Right lung (tissue), 10 donors: ENCODE measurements at places on chromosomes 2 and 18.

DNA sequence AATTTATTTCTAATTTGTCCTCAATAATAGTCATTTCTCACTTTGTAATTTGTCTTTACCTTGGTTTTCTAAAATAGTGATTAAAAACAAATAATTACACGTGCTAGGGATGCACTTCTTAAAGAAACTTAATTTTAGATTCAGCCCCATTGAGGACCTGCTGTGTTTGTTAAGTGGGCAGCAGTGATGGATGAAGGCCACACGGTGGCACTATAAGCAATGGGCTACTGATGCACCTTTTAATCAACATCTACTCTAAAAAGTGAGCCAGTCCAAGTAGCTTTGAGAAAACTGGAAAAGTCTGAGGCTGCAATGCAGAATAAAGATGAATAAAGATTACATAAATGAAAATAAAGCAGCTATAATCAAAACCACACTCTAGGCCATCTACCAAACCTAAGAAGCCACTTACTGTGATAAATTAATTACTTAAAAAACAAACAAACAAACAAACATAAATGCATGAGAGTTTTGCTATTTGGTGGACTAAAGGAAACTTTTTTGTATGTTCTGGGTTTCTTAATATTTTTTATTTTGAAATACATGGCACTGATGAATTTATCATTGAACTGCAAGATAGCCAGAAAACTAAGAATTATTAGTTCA, 89.3 kb downstream of the PDE11A start:
- no peak for DNase-seq

DNA sequence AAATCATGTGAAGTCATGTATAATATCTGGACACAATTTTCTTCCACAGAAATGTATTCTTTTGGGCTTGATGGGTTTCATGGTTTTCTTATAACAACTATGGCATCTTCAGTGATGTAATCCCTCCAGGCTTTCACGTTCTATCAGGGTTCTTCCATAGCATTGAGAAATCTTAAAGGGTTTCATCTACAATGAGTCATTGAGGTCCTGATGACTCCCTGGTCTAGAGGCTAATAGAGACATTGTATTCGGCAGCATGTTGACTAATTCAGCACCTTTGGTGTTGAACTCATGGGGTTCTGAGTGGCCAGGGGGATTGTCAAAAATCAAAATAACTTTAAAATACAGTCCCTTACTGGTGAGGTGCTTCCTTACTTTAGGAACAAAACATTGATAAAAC, 614.0 kb upstream of the CRIM1 start:
- DNase-seq, result no peak

GRCh38 chr2:226487573-226487972, 312.0 kb downstream of the IRS1 start:
- no peak for DNase-seq

GRCh38 chr2:153230977-153231376, 247.6 kb downstream of the RPRM start:
- DNase-seq, result no peak

GRCh38 chr2:177723235-177723634, 330.7 kb downstream of the AGPS start:
- DNase-seq, result no peak

DNA sequence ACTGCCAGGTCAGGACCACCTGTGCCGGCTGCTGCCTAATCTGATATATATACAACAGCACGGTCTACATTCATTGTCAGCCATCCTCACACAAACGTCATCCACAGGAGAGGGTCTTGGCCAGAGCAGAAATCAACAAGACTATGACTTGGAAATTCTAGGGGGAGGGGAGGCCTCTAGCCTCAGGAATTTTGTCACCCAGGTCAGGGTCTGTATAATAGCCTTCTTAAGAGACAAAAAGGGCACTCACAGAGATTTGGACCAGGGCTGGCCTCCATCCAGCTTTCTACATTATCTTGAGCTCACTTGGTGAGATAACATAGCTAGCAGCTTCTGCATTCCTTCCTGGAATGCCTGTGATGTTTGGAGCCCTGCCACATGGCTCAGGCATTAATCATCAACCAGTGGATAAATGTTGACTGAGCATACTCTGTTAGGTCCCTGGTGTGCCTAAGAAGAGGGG, 50.4 kb upstream of the CTIF start:
- DNase-seq, result peak; percentile 52

- DNase-seq, result no peak
Measured at GRCh38 chr2:60412620-60413019, 140.8 kb downstream of the BCL11A start.

DNA sequence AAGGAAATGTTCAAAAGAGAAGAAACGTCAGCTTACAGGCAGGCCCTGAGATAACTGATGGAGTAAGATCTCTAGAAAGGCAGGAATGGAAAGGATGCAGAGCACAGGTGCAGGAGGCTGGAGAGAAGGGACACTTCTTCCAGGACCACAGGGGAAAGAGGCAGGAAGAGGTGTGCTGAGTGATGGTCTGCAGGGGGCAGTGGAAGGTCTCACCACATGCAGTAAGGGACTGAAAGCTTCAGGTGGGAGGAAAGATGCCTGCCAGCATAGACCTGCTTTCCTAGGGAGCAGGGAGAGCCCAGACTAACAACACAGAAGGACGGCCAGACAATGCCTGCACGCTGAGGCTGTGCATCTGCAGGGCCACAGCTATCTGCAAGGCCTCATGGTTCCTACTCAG, 156.8 kb downstream of the L3MBTL4 start:
- no peak for DNase-seq

DNA sequence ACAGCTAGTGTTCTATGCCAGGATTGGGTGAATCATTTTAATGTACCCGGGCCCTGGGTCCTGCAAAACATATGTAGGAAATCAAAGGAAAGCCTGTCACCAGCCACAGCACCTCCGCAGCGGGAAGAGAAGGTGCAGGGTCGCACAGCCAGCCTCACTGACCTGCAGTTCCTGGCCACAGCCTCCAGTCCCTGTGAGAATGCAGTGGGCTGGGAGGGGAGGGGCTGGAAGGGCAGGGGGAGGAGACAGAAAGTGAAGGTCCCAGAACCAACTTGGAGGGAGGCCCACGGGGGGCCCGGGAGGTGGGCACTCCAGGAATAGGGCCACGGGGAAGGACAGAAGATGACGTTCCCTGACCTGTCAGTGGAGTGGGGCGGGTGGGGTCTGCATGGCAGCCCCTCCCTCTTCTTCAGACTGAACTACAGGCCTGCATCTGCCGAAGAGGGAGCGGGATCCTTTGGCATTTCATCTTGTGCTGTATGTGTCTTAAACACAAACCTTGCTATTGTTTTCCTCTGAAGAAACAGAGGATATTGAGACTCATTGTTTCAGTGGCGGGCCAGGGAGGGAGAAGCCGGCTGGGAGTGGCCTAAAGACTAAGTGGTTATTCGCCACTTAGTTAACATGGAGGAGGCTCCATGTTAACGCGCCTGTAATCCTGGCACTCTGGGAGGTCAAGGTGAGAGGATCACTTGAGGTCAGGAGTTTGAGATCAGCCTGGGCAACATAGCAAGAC, 7.5 kb downstream of the MAL start:
- no peak for DNase-seq

GRCh38 chr2:13046557-13047165, 329.9 kb downstream of the TRIB2 start:
- no peak for DNase-seq

DNA sequence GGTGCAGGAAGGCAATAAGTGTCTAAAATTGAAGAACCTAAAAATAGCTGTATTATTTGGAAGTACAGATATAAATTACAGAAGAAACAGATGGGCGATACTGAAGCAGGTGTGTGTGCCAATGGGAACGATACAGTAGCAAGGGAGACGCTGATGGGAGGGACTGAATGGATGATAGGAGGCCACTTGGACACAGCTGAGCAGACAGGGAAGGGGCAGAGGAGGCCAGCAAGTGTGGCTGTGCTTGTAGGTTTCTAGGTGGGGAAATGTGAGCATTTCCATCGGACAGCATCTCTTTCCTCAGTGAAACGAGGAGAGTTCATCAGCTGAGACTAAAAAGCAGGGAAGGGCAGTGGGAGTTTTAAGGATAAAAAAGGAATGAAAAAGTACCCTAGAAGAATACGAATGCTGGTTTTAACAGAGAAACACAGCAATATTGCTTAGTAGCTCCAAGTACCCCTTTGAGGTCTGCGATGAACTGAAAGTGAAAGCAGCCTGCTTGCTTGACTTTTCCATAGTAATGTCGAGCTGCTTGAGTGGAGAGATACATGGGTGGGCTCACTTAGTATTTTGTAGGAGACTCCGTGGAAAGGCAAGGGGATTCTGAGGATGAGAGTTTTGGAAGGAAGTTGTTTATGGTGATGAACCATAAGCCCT, 91.7 kb upstream of the EPC2 start:
- DNase-seq, result peak; percentile 49

DNA sequence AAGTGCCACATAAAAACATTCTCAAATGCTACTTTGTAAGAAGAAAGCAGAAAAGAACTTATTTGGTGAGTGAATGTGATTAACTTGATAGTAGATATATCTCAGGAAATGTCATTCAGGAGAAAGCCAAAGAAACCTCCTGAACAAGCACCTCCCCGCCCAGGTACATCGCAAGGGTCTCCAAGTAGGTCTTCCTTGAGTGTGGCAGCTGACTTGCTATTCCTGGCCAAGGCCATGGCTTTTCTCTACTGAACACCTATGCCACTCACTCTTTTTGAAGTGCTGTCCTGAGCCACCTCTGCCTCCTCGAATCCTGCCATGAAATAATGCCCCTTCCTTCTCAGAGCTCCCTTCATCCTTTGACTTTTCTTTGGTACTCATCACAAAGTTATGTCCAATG, 54.0 kb downstream of the NDUFA10 start:
- DNase-seq, result no peak

GRCh38 chr2:231515603-231516002, 14.6 kb downstream of the NMUR1 start:
- no peak for DNase-seq

DNA sequence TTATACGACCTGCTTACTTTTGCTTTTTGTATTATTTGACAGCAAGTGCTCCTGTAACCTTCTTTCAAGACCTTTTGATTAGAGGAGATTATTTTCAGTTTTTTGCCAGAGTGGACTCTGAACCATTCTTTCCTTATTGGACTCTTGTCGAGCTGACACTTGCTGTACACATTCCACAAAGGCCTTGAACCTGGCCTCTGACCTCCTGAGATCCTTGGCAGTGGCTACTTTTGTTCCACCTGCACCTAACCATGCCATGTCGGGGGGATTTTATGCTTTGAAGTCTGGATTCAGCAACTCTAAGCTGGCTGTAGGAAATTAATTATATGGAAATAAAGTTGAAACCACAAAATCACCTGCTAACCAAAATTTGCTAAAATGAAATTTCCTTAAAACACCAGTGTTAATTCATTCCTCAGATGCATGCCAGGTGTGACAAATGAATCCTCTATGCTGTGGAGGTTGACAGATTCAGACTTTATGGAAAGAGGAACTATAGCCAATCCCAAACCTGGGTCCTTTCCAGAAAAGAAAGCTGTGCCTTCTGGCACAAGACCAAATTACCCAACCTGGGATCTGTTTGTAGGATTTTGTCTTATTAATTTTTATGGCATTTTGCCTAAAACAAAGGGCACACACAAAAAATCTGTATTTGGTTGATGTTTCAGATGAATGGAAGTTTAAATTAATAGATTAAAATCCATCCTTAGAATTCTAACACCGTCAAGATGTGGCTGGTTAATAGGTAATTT, 110.4 kb downstream of the CDC42EP3 start:
- no peak for DNase-seq

DNA sequence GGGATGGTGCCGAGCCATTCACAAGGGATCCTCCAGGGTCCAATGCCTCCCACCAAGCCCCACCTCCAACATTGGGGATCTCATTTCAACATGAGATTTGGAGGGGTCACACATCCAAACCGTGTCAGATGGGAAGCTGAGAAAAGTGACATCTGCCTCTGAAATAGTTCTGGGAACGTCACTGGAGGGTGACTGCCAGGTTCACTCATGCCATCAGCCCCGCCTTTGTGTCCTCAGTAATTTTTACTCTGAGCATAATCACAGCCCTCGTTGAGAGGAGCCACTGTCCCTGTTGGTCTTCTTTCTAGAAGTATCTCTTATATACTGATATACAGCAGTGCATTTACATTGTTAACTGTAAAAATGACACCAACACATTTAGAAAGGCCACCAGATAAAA, 67.4 kb downstream of the KLHL29 start:
- DNase-seq, result no peak

GRCh38 chr2:232210306-232210705, 168.2 kb upstream of the ALPP start:
- DNase-seq, result no peak

- DNase-seq, result no peak
Measured at GRCh38 chr2:38515155-38516074, 87.3 kb downstream of the HNRNPLL start.

GRCh38 chr2:78351208-78351607, 674.3 kb upstream of the REG3G start:
- DNase-seq, result no peak

DNA sequence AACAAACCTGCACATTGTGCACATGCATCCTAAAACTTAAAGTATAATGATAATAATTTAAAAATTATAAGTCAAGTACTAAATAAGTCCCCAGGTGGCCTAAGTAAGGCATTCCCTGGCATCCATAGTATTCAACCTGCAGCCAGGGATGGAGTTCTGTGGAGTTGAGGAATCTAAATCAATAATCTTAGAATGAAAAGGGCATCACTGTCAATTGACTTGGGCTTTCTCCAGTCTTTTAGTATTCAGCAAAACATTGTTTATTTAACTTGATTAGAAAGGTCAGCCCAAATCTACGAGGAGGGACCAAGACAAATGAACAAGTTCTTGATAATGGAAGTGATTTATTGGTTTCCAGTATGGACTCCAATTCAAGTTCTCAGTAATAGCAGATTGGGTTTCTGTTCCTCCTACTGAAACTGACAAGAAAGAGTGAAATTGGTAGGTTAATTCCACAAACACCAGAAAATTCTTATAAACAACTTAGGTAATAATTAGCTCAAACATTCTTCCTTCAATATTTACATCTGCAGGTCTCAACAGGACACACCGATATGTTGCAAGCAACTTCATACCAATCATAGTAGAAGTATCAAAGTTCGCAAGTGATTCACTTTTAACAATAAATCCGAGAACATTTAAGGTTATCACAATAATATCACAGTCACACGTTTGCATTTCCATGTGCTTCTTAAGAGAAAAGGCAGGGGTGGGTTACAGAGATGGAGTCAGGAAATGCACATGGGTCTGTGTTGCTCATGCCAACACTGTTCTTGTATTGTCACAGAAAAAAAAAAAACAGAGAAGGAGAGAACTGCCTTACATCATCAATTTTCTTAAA, 51.7 kb upstream of the EHBP1 start:
- DNase-seq, result no peak

GRCh38 chr2:139480161-139480650, 700.0 kb upstream of the NXPH2 start:
- no peak for DNase-seq

DNA sequence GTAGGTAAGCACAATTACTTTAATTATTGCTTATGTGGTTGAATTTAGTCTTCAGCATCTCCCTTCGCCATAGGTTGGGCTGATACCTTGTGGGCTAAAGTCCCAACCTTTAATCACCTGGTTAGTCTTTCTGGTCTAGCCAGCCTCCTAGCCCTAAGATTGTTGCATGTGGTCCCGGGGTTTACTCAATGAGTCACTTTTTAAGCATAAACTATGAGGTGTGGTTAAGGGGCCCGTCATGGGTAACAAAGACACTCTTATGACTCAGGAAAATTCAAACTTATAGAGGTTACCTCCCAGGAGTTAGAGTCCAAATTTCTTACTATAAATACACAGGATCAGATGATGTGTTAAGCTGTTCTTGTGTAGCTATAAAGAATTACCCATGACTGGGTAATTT, 841.6 kb downstream of the TRIB2 start:
- DNase-seq, result no peak
